Skeletal muscle cell (primary cell): ENCODE measurements at places on chromosomes 2 and 18.

GRCh38 chr2:54945391-54946219 lies 104.6 kb downstream of the RTN4 start:
- peak; percentile 71 for DNase-seq

DNA sequence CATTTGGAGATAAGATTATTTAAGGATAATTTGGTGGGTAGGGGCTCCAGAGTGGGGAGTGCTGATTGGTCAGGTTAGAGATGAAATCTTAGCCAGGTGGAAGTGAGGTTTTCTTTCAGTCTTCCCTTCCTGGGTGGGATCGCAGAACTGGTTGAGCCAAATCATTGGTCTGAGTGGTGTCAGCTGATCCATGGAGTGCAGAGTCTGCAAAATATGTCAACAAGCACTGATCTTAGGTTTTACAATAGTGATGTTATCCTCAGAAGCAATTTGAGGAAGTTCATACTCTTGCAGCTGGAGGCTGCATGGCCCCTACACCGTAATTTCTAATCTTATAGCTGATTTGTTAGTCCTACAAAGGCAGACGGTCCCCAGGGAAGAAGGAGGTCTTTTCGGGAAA lies 1483.4 kb upstream of the ZEB2 start:
- DNase-seq: no peak

DNA sequence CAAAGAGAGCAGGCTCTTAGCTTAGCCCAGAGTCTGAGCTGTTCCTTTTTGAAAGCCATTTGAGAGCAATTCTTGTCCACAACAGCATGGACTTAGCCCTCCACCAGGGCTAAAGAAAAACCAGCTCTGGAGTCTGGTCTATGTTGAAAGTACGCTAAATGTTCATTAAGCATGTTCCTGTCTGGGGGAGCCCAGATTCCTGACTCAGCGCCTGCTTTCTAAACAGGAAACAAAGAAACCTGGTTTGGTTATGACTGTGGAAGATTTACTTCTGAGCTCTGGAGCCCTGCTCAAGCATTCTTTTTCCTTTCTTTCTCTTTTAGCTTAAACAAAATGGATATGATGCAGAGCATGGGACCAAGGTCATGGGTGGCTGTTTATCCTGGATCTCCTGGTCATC lies 279.8 kb downstream of the RBM43 start:
- peak; percentile 9 for DNase-seq

- no peak for DNase-seq
Observed at GRCh38 chr2:32742376-32742775, 114.5 kb downstream of the TTC27 start.

GRCh38 chr2:130258356-130258755 lies 60.1 kb upstream of the TUBA3E start:
- DNase-seq: no peak

DNA sequence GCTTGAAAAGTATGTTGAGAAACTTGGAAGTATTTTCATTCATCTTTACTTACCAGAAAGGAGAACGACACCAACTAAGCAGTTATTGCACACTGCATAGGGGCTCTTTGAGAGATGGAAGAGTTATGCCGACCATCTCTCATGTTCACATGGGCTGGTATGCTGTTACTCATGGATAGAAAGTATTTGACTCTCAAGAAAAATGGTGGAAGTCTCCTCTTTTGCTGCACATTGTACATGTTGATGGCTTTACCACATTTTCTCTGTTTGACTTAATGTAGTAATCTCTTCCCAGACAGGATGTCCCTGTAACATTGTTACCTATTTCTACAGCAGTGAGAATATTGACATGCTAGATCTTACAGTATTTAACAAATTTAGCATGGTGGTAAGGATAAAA lies 23.2 kb downstream of the CAB39 start:
- no peak for DNase-seq

DNA sequence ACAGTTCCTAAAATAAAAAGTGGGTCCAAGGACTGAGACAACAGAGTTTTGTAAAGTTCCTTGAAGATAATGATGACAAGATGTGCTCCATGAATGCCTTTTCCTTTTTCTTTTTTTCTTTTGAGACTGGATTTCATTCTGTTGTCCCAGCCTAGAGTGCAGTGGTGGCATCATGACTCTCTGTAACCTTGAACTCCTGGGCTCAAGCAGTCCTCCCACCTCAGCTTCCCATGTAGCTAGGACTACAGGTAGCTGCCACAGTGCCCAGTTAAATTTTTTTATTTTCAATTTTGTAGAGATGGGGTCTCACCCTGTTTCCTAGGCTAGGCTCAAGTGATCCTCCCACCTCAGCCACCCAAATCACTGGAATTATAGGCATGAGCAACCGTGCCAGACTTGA lies 16.1 kb upstream of the TTC27 start:
- no peak for DNase-seq

- no peak for DNase-seq
Observed at GRCh38 chr2:227301523-227301922, 23.5 kb upstream of the MFF start.

- DNase-seq: no peak
Observed at GRCh38 chr2:33873076-33873605, 274.0 kb upstream of the FAM98A start.

DNA sequence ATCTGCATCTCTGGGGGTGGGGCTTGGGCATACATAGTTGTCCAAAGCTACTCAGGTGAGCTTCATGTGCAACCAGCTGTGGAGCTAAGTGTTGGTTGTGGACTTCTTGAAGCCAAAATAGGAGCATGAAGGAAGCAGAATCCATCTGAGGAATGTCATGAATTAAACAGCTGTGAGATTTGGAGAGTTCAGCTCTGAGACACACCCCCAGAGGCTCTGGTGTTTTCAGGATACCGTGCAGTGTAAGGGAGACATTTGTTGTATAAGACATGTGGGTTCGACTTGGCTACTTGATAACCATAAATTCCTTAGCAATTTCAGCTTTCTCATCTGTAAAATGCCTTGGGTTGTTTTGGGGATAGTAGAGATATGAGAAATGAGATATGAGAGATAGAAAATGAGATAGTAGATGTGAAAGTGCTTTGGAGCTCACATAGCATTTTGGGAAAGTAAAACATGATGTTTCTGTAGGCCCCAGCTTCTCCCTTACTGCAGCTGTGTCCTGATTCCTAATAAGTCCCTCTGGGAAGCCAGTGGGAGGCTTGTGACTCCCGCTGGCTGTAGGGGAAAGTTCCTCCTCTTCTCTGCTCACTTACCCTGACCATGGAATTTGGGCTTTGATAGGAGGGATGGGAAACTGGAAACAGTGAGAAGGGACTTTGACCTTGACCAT lies 50.0 kb downstream of the DPYSL5 start:
- DNase-seq: no peak

DNA sequence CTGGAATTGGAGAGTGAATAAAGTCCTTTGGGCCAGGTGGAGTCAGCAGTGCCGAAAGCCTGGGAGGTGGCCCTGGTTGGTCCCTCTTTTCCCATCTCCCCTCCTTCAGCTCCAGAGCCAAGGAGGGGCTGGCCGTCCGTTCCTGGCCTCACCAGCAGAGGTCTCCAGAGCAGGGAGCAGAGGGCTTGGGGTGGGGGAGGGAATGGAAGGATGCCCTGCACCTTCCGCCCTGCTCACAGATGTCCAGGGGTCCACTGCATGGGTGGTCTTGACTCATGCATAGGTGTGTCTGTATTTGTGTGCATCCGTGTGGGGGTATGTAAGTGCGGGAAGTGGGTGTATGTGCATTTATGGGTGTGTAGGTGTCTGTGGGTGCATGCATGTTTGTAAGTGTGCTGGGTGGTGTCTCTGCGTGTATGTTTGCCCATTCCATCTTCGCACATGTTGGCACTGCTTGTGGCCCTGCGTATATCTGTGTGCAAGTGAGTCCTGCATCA lies 201.8 kb downstream of the ZFP36L2 start:
- no peak for DNase-seq

DNA sequence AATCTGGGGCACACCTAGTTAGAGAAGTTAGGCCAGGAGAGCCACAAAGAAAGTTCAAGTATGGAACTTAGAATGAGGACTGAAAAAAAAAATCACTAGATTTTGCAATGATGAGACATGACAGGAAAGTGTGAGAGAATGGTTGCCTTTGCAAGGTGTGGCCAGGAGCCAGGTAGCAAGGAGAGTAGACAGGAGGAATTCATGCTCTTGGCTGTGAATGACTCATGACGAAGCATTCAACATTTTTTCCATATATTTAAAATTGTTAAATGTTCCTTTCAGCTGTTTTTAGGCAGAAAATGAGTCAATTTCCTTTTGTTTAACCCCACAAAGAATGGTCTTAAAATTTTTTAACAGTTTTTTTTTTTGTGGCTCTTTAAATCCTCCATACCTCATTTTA lies 636.9 kb downstream of the PLCL1 start:
- DNase-seq: no peak

DNA sequence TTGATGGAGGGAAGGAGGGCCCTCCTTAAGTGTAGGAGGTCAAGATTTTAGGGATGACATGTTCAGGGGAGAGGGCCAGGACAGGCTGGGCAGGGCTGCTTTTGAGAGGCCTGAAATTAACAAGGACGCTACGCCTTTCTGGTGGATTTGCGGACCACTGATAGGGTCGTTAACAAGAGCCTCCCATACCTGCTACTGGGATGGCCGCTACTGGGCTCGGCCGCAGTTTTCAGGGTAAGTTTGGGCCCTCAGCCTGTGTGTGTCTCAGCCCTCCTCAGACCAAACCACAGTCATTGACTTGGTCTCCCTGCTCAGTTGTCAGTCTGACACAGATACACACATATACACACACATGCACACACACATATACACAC lies 180.9 kb downstream of the SMAD2 start:
- no peak for DNase-seq

DNA sequence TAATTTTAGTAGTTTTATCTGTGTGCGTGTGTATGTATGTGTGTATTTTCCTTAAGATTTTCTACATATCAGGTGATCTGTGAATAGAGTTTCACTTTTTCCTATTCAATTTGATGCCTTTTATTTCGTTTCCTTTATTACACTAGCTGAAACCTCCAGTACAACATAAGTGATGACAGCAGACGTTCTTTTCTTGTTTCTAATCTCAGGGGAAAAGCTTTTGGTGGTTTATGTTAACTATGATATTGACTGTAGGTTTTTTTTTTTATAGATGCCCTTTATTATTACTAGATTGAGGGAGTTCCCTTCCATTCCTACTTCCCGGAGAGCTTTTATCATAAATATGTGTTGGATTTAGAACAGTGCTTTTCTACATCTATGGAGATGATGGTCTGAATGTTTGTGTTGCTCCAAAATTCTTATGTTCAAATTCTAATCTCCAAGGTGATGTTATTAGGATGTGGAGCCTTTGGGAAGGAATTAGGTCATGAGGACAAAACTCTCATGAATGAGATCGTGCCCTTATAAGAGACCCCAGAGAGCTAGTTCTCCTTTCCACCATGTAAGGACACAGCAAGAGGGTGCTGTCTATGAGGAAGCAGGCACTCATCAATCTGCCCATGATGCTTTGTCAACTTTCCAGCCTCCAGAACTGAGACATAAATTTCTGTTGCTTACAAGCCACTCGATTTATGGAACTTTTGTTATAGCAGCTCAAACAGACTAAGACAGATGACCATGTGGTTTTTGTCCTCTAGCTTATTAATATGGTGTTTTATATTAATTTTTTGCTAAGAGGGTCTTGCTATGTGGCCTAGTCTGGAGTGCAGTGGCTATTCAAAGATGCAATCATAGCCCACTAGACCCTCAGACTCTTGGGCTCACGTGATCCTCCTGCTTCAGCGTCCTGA lies 5.9 kb upstream of the RHBDD1 start:
- no peak for DNase-seq

DNA sequence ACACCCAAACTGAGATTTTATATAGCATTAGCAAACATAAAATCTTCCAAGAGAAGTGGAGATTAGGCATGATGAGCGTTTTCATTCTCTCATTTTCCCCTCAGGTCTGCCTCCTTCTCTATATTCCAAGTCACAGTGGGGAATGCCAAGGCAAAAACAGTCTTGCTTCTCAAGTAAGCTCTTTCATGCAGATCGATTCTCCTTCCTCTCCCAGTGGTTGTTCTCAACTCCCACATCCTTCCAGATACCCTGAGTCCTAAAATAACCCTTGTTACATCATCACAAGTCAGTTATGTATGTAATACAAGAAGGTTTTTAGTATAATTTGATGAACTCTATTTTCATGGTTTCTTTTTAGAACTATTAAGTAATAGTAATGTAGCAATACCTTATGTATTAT lies 150.6 kb downstream of the TXNL1 start:
- DNase-seq: no peak

DNA sequence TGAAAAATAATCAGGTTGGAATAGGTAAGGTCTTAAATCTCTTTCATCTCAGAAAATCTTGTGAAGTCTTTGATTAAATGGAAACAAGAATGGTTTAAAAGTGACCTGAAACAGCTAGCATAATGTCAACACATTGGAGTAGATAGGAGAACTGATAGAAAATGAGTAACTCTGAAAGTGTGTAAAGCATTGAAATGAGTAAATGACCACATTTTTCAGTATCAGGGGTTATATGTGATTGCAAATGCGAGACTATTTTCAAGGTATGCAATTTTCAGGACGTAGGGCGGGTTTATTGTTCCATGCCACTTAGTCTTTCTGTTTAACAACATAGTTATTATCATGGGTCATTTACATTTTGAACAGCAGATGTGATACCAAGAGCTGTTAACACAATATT lies 1383.2 kb downstream of the LRP1B start:
- DNase-seq: no peak

GRCh38 chr2:168090366-168091135 lies 156.8 kb downstream of the STK39 start:
- no peak for DNase-seq

DNA sequence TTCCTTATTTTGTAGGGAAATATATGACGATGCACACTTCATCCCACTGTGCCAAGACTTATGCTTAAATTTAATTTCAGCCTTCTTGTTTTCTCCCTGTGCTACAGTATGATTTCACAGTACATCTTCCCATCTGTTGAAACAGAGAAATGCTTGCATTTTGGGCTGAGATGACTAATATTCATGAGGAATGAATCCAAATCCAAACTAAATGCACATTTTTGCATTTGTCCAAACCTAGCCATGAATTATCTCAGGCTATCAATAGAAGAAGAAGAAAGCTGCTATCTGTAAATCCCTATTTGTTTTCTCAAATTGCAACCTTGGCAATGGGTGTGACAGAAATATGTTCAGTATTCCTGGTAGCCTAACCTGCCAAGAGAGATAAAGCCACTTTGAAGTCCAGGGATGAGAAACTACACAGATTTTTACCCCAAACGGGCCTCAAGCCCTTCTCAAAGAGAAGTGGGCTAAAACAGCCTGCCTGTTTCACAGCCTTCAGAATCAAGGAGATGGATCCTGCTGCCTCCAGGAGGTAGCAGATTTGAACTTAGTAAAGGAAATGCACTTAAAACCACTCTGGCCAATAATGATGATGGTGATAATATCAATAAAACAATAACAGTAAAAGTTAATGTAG lies 306.9 kb upstream of the NT5C1B start:
- no peak for DNase-seq

- DNase-seq: no peak
Observed at GRCh38 chr2:98036349-98037000, 40.7 kb upstream of the TMEM131 start.
